ENCODE measurements at places on chromosomes 6 and 20. TPM values are rescaled to one million over a fixed set of nuclear protein-coding genes. Genes with fewer than 3 reads are reported as not detected.

GRCh38 chr20:20003031-20003954 is 13.9 kb upstream of the NAA20 start:
- DNase-seq, result no peak

- no peak for DNase-seq
These were observed 99.9 kb downstream of the CAP2 start for GRCh38 chr6:17493286-17493685.

- no peak for DNase-seq
These were observed 136.7 kb downstream of the HIVEP1 start for GRCh38 chr6:12148841-12149240.

- DNase-seq, result no peak
These were observed 2.2 kb upstream of the TAP2 start for GRCh38 chr6:32840604-32841246.

GRCh38 chr6:20791944-20792343 is 257.7 kb downstream of the CDKAL1 start:
- no peak for DNase-seq

DNA sequence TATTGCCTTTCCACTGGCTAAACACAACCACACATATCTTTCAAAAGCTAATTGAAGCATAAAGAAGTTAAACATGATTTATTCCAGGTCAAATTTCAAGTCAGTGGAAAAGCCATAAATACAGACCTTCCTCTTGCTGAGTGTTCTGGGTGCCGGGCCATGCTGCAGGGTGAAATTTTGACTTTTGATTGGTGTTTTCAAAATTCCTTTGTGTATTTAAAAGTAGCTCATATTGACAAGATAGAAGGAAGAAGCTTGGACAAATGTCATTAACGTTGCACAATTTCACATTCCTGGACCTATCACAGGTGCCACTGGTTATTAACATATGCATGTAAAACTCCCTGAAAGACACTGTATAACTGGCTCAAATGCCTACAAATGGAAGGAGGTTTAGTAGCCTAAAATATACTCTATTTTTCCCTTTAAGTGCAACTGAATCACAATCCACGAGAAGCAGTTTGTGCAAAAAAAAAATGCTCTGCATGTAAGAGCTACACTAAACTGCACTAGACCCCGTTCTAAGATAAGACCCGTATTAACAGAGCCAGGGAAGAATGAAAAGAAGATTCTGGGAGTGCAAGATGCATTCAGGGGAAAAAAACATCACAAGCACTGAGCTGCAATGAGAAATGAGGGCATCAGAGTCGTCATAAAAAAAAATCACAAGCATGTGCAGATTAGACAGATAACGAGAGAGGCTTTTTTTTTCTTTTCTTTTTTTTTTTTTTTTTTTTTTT is 30.4 kb downstream of the ATXN1 start:
- DNase-seq, result no peak

DNA sequence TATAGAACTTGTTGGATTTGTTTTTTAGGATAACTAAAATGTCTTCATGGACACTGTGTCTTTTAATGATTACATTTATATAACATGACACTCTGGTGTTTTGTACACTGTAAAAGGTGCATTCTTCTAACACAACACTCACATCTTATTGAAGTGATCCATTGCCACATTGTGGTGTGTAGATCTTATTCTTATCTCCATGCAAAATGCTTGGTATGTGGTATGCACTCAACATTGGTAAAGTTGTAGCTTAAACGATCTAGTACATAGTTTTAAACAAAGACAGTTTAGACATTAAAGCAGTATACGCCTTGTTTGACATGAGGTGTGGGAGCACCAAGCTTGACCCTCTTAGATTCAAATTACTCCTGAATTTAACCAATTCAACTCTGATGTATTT is 84.7 kb downstream of the SASH1 start:
- DNase-seq, result no peak

DNA sequence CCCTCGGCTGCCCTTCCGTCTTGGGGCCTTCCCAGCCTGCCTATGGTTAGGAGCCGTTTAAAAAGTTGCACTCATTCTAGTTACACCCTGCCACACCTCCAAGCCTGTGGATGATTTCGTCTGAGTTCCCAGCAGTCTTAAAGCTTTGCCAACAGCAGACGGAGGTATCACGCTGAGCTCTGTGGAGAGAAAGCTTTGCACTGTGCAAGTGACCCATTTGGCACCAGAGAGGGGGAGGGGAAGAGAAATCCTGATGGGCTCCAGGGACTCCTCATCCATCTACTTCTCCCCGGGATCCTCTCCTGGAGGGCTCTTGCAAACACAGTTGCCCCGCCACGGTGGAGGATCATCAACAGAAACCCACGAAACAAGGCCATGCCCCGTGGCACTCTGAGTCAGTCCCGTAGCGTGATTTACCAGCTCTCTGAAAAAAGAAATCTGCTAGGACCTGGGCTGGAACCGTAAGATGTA is 98.8 kb upstream of the CITED2 start:
- DNase-seq, result no peak

DNA sequence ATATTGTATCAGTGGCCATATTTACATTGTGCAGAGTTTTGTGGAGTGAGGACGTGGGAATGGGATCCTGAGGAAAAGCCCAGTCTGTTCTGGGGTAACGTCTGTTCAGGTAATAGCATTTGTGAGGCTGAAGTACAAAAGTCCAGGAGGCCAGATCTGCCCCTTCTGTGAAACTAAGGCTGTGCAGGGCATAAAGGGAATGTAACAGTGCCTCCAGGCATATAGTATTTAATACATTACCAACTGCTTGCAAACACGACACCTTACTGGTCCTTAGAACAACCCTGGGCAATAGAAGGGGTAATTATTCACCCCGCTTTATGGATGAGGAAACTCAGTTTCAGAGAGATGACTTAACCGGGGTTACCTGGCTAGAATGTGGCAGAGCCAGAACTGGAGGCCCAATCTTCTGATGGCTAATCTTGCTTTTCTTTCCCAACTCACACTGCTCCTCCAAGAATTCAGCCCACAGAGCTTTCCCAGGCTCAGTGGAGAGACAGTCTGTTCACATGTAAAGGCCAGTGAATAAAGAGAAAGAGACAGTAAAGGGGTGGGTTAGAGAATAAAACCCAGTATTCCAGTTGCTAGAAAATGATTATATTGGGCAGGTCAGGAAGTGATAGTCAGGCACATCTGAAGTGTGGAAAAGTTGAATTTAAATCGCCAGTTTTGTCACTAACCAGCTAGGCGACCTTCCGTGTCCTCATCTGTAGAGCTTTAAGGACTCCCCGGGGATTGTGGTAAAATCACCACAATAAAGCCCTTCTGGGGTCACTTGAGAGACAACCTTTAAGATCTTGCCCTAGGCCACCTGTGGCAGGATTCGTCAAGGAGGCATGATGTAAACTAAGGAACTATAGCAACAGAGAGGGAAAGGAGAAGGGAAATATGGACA is 280.7 kb upstream of the CITED2 start:
- DNase-seq, result peak; percentile 68

DNA sequence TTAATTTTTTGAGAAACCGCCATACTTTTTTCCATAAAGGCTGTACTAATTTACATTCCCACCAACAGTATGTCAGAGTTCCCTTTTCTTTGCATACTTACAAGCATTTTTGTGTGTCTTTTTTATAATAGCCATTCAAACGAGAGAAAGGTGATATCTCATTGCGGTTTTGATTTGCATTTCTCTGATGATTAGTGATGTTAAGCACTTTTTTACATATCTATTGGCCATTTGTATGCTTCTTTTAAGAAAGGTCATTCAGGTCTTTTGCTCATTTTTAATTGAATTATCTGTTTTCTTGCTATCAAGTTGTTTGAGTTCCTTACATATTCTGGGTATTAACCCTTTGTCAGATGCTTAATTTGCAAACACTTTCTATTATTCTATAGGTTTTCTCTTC is 176.1 kb upstream of the UFL1 start:
- no peak for DNase-seq

Gene PCSK2
- 0.32 TPM for total RNA-seq

Gene PRDM1
- 17.6 TPM for total RNA-seq

Gene EPPIN
- total RNA-seq, result not detected

All from colonic mucosa (tissue), 4 donors.